Heart left ventricle (tissue), 16 donors: ENCODE measurements at places on chromosomes 1 and 21. TPM values are rescaled to one million over a fixed set of nuclear protein-coding genes. Genes with fewer than 3 reads are reported as not detected.
A peak's percentile ranks its signal among the peaks of the same experiment; 100 is the strongest.

GBP5 gene
- 0.27 TPM for polyA plus RNA-seq

GRCh38 chr1:64518692-64519481, 49.0 kb downstream of the CACHD1 start:
- H3K27ac ChIP-seq, result no peak overlapping the region
- no peaks in the 10 kb centered on the region for H3K27me3 ChIP-seq
- H3K4me3 ChIP-seq, result no peak overlapping the region
- H3K36me3 ChIP-seq, result no peaks in the 10 kb centered on the region

IL19 gene
- not detected for polyA plus RNA-seq

BTBD19 gene
- polyA plus RNA-seq, result 2.6 TPM

UTS2 gene
- not detected for polyA plus RNA-seq

DNA sequence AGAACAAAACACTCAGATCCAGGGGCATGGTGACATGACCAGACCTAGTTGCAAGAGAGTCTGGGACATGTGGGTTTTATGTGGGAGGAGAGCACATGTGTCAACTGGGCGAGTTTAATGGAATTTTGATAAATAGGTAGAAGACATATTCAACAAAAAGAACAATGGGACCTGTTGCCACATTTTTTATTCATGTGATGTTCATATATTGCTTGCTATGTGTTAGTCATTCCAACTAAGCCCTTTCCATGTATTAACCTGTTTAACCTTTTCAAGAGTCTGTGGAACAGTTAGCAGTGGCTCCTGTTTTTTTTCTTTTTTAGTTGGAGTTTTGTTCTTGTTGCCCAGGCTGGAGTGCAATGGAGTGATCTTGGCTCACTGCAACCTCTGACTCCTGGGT, 30.1 kb upstream of the CSF3R start:
- no peak overlapping the region for H3K4me3 ChIP-seq
- H3K27me3 ChIP-seq, result peaks cover 17% of the 10 kb centered on the region
- H3K36me3 ChIP-seq, result no peaks in the 10 kb centered on the region
- no peak overlapping the region for H3K27ac ChIP-seq
- no peaks in the 10 kb centered on the region for H3K4me1 ChIP-seq

DNA sequence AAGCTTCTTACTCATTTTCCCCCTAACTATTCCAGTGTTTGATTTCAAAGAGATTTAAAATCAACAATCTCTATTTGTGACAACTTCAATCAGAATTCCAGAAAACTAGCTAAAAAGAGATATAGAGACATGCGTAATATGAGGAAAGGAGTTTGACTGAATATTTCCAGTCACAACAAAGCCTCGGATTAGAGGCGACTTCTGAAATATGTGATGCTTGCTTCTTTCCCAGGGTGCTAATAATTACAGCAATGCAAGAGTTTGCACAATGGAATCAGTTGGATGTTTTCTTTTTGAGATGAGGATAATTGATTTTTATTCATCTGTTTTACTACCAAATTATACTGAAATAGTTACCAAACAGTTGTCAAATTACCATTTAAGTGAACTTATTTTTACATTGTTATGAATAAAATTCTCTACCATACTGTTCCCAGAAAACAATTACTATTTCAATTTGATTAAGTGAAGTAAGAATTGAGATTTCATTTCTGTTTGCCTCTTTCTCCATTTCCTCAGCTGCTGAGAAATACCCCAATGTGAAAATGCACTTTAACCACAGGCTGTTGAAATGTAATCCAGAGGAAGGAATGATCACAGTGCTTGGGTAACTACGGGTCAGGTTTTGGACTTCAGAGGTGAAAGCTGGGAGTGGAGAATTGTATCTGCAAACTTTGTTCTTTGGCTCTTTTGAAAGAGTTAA, 28.1 kb downstream of the KMO start:
- no peaks in the 10 kb centered on the region for H3K36me3 ChIP-seq
- DNase-seq, result no peak
- no peaks in the 10 kb centered on the region for H3K4me1 ChIP-seq
- H3K27me3 ChIP-seq, result no peaks in the 10 kb centered on the region
- no peak overlapping the region for H3K27ac ChIP-seq

GRCh38 chr1:224434691-224435317, at the start of gene WDR26:
Gene WDR26 (minus strand): TSS chr1:224434797.
- peaks cover 33% of the 10 kb centered on the region for H3K4me1 ChIP-seq
- peak within 1 kb of the TSS; percentile 95 for H3K27ac ChIP-seq

DNA sequence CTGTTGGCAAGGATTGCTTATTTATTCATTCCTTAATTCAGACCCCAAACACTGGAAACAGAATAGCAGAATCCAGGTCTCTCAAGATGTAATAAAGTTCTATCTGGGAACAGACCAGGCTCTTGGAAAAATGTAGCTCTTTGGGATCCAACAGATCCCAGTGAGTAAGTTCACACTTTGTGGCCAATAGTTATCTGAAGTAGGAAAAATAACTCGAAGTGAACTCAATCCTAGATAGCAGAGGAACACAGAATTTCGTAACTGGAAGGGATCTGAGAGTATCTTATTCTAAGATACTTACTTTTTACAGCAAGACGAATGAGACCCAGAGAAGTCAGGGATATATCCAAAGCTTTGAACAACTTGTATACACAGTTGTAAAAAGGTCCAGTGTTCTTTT, 150.7 kb upstream of the CD34 start:
- H3K27me3 ChIP-seq, result no peaks in the 10 kb centered on the region
- no peak for DNase-seq
- peaks cover 37% of the 10 kb centered on the region for H3K36me3 ChIP-seq
- no peak overlapping the region for H3K4me3 ChIP-seq
- H3K27ac ChIP-seq, result no peak overlapping the region
- peaks cover 13% of the 10 kb centered on the region for H3K4me1 ChIP-seq

S100A7 gene
- not detected for polyA plus RNA-seq

- no peak overlapping the region for H3K4me3 ChIP-seq
- no peaks in the 10 kb centered on the region for H3K36me3 ChIP-seq
- H3K27me3 ChIP-seq, result no peaks in the 10 kb centered on the region
- no peaks in the 10 kb centered on the region for H3K4me1 ChIP-seq
- no peak overlapping the region for H3K27ac ChIP-seq
These were observed 40.8 kb downstream of the GLUL start for GRCh38 chr1:182350839-182351238.

- no peak overlapping the region for H3K27ac ChIP-seq
- no peak overlapping the region for H3K4me3 ChIP-seq
- DNase-seq, result no peak
These were observed 284.2 kb downstream of the ZNF648 start for GRCh38 chr1:181777286-181777685.

ERMAP gene
- 2.8 TPM for polyA plus RNA-seq

- peak; percentile 37 for DNase-seq
- peak overlapping the region; percentile 98 for H3K4me3 ChIP-seq
- H3K27ac ChIP-seq, result peak overlapping the region; percentile 70
- peaks cover 25% of the 10 kb centered on the region for H3K4me1 ChIP-seq
- no peaks in the 10 kb centered on the region for H3K27me3 ChIP-seq
- H3K36me3 ChIP-seq, result no peaks in the 10 kb centered on the region
These were observed 733 bp downstream of the KDM5B start for GRCh38 chr1:202807451-202807925.

DNA sequence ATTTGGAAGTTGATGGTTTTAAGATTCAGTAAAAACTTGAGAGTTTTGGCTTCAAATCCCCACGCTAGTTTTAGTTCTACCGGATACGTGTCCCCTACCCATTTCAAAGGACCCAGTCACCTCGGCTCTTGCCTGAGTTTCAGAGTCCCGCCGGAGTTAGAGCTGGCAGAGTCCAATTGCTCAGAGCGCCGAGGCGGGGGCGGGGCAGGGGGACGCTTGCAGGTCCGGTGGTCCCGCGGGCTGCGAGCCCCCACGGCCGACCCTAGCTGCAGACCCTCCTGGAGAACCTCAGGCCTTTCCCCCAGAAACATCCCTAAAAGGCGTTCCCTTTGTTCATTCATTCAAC, 765 bp upstream of the VPS45 start:
- H3K4me1 ChIP-seq, result peaks cover 19% of the 10 kb centered on the region
- peaks cover 17% of the 10 kb centered on the region for H3K36me3 ChIP-seq
- peak overlapping the region; percentile 80 for H3K4me3 ChIP-seq
- H3K27ac ChIP-seq, result peak overlapping the region; percentile 92
- peak; percentile 60 for DNase-seq

- H3K36me3 ChIP-seq, result no peaks in the 10 kb centered on the region
- no peak overlapping the region for H3K27ac ChIP-seq
- no peaks in the 10 kb centered on the region for H3K4me1 ChIP-seq
- H3K4me3 ChIP-seq, result no peak overlapping the region
- no peak for DNase-seq
These were observed 24.6 kb downstream of the RNF187 start for GRCh38 chr1:228511546-228512445.

DNA sequence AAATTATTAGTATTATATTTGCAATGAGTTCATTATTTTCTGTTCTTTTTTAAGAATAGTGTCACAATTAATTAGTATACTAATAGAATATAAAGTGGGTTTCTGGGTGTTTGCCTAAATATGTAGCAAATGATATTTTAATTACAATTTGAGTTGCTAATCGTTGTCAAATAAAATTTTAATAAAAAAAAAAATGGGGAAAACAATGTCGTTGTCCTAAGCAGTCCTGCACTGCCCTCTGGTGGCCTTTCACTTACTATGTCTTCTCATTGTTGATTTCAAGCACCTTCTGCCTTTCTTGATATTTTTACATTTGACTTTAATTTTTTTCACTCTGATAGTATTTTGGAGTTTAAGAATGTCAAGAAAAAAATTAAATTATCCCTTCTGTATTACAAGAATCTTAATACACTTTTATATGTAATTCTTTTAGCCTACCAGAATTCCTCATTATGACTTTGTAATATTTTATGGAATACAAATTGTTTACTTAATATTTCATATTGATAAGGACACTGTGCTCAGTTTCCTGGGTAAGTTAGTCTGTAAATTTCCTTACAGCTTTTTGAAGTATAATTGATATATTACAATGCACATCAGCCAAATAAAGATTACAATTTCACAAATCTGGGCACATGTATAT, 104.5 kb upstream of the FMN2 start:
- no peaks in the 10 kb centered on the region for H3K4me1 ChIP-seq
- H3K27ac ChIP-seq, result no peak overlapping the region
- no peak for DNase-seq
- H3K27me3 ChIP-seq, result peaks cover 5% of the 10 kb centered on the region

DNA sequence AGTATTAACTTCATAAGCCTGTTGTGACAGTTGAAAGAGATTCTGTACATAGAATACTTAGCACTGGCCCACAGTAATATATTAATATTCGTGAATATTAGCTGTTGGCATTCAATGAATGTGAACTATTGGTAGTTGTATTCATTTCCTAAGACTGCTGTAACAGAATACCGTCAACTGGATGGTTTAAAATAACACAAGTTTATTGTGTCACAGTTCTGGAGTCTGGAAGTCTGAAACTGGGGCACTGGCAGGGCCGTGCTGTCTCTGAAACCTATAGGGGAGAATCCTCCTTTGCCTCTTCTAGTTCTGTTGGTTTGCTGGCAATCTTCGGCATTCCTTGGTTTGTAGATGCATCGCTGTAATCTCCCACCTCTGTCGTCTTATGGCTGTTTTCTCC, 47.5 kb downstream of the OLFML3 start:
- H3K36me3 ChIP-seq, result no peaks in the 10 kb centered on the region
- no peaks in the 10 kb centered on the region for H3K4me1 ChIP-seq
- H3K4me3 ChIP-seq, result no peak overlapping the region
- no peak for DNase-seq
- no peaks in the 10 kb centered on the region for H3K27me3 ChIP-seq

TRIM63 gene
- polyA plus RNA-seq, result 444 TPM

- peak overlapping the region; percentile 46 for H3K27ac ChIP-seq
- H3K27me3 ChIP-seq, result no peaks in the 10 kb centered on the region
- H3K4me3 ChIP-seq, result no peak overlapping the region
- peaks cover 15% of the 10 kb centered on the region for H3K4me1 ChIP-seq
- H3K36me3 ChIP-seq, result peaks cover 16% of the 10 kb centered on the region
These were observed 23.5 kb downstream of the CYP4B1 start for GRCh38 chr1:46822248-46822826.

GRCh38 chr21:14591377-14591776, 45.3 kb upstream of the SAMSN1 start:
- no peak overlapping the region for H3K4me3 ChIP-seq
- no peaks in the 10 kb centered on the region for H3K4me1 ChIP-seq
- no peak overlapping the region for H3K27ac ChIP-seq
- H3K36me3 ChIP-seq, result no peaks in the 10 kb centered on the region

ZMYND12 gene
- 0.47 TPM for polyA plus RNA-seq

FAM89A gene
- 4.2 TPM for polyA plus RNA-seq

GRCh38 chr1:182392050-182393028, 749 bp upstream of the GLUL start:
- H3K27me3 ChIP-seq, result no peaks in the 10 kb centered on the region
- H3K4me1 ChIP-seq, result peaks cover 40% of the 10 kb centered on the region
- H3K4me3 ChIP-seq, result peak overlapping the region; percentile 65
- peak; percentile 64 for DNase-seq
- no peaks in the 10 kb centered on the region for H3K36me3 ChIP-seq

GRCh38 chr1:52264530-52265115, 101.4 kb downstream of the CC2D1B start:
- peaks cover 38% of the 10 kb centered on the region for H3K36me3 ChIP-seq
- no peaks in the 10 kb centered on the region for H3K4me1 ChIP-seq
- no peaks in the 10 kb centered on the region for H3K27me3 ChIP-seq
- no peak overlapping the region for H3K4me3 ChIP-seq

- no peak for DNase-seq
- H3K27me3 ChIP-seq, result no peaks in the 10 kb centered on the region
- no peak overlapping the region for H3K27ac ChIP-seq
- H3K36me3 ChIP-seq, result no peaks in the 10 kb centered on the region
These were observed 323.4 kb downstream of the LTN1 start for GRCh38 chr21:28669321-28669720.

- no peak overlapping the region for H3K27ac ChIP-seq
- H3K27me3 ChIP-seq, result no peaks in the 10 kb centered on the region
- H3K4me1 ChIP-seq, result peaks cover 9% of the 10 kb centered on the region
- peak; percentile 36 for DNase-seq
- H3K4me3 ChIP-seq, result no peak overlapping the region
These were observed 163.2 kb downstream of the ZBTB18 start for GRCh38 chr1:244214009-244214967.

C1QC gene
- polyA plus RNA-seq, result 50.0 TPM

LCE3A gene
- not detected for polyA plus RNA-seq

GRCh38 chr1:246317332-246318035, 189.6 kb downstream of the SMYD3 start:
- H3K4me3 ChIP-seq, result no peak overlapping the region
- H3K27ac ChIP-seq, result no peak overlapping the region
- H3K4me1 ChIP-seq, result no peaks in the 10 kb centered on the region
- no peaks in the 10 kb centered on the region for H3K27me3 ChIP-seq
- no peaks in the 10 kb centered on the region for H3K36me3 ChIP-seq

DNA sequence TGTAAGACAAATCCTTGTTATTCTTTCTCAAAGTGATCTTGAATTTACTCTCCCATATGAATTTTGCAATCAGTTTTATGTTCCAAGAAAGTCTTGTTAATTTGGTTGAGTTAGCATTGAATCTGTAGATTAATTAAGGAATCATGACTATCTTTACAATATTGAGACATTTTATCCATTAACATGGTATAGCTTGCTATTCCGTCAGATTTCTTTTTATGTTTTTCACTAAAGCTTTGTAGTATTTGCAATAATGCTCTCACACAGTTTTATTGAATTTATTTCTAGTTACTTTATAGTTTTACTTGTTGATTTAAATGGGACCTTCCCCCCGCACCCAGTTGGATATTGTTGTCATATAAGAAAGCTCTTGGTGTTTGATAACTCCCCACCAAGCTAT, 5.8 kb upstream of the EDARADD start:
- H3K4me3 ChIP-seq, result no peak overlapping the region
- no peaks in the 10 kb centered on the region for H3K36me3 ChIP-seq
- H3K4me1 ChIP-seq, result no peaks in the 10 kb centered on the region
- H3K27me3 ChIP-seq, result no peaks in the 10 kb centered on the region
